ENCODE measurements at places on chromosomes 11 and 22.

- no peak for DNase-seq
These were observed 3.2 kb upstream of the MTMR3 start for GRCh38 chr22:29879753-29880152.

DNA sequence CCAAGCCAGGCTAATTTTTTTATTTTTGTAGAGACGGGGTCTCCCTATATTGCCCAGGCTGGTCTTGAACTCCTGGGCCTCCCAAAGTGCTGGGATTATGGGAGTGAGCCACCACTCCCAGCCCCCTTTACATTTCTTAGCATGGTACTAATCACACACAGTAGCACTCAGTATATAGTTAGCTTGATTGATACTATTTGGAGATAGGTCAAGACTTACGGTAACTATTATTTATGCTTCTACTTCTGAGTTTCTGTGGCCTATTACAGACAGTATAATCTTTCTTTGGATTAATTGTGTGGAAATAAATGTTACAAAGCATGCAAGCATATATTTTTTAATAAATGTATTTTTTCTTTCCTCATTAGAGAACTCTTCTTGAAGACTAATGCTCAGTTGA is 192.2 kb downstream of the UVRAG start:
- DNase-seq: no peak

DNA sequence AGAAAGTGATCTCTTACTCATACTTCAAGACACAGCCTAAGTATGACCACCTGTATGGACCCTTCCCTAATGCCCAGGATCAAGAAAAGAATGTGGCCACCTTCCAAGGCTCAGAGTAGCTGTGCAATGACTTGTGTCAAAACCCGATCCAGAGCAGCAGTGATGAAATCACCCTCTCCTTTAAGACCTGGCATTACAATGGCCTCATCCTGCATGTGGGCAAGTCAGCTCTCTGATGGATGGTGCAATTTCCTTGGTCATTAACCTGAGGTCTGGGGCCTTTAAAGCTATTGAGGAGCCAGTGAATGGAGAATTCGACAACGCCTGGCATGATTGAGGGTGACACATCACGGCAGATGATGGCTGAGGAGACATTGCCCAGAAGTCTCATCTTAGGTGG is 9.1 kb upstream of the TUBA8 start:
- no peak for DNase-seq

DNA sequence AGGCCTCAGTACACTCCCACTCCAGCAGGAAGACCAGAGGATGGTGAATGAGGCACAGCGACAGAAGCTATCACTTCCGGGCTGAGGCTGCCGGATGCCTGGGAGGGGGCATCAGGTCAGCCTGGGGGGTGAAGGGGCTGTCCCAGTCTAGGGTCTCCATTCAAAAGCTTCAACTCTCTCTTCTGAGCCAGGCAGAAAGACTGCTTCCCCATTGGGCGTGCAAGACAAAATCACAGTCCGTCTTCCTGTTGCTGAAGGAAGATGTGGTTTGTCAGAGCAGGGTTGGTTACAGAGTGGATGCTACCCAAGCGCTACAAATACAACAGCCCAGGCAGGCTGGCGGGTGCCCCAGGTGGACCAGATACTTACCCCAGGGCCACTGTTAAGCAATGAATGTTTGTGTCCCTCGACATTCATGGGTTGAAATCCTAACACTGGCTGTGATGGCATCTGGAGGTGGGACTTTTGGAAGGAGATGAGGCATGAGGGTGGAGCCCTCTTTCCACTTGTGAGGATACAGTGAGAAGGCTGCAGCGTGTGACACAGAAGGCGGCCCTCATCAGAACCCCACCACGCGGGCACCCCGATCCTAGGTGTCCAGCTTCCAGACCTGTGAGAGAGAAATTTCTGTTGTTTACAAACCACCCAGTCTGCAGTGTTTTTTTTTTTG is 12.0 kb downstream of the UPK3A start:
- DNase-seq: no peak

DNA sequence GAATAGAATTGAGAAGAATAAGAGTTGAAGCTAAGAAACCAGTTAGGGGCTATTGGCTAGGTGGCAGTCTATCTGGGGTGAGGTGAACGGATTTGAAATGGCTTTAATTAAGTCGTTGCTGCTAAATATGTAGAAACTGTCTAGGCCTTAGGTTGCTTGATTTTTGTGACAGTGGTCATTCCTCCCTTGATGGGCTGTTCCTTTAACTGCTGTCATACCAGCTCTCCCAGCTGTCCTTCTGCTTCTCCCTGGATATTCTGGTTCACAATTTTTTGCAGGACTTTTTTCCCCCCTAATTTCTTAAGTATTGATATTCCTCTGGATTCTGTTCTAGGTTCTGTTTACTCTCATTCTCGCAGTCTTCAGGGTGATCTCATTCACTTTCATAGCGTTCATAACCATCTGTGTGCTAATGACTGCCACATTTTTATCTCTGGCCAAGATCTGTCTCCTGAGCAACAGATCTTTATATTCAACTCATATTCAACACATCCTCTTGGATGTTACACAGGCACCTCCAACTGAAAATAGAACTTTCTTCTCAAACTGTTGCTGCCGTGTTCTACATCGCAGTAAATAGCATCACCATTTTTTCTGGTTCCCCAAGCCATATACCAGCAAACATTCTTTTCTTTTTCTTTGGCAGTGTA is 134.1 kb downstream of the UVRAG start:
- DNase-seq: no peak

DNA sequence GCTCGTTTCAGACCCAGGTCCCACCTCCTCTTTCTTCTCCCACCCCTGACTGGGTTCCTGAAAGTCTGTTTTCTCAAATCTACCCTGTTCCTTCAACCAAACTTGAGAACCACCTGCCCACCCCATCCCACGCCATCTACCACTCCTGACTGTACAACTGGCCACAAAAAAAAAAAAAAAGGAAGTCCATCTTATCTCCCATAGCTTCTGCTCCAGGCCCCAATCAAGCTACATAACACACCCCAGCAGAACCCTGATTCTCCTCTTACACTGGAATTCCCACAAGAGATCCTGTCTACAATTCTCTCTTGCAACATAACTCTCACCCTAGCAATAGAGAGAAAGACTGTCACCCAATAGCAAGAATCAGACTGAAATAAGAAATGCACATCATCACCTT is 39.2 kb upstream of the CHST1 start:
- DNase-seq: no peak
